MCF 10A (cell line): ENCODE measurements at places on chromosomes 3 and 15.

- no peak for DNase-seq
Observed at GRCh38 chr3:23086331-23086730, 116.8 kb upstream of the UBE2E2 start.

DNA sequence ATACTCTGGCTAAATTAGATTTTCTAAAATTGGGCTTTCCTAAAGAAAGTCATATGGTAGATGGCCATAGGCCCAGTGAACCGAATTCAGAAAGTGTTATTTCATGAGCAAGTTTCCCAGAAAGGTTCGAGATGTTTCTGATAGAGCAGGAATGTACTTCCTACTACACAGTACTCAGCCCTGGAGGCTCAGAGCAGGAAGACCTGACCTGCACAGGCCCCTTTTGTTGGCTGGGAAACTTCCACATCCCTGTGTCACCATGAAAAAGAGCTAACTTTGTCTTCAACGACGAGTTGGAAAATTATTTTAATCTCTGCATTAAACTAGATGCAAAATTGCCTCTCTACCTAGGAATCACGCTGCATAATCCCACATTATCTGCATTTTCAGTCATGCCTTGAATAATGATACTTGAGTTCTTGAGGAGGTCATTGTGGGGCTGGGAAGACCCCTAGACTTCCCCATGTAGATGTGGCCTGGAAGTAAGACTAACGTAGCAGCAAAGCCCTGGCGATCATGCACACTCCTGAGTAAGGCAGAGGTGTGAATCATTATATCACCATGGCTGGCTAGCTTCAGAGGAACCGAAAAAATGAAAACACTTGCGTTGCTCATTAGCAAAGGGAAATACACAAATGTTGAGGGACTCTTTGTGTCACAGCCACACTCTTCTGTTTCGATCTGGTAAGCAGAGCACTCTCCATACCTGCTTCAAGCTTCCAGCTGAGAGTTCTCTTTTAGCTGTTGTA lies 47.1 kb downstream of the CMTM7 start:
- no peak for DNase-seq

DNA sequence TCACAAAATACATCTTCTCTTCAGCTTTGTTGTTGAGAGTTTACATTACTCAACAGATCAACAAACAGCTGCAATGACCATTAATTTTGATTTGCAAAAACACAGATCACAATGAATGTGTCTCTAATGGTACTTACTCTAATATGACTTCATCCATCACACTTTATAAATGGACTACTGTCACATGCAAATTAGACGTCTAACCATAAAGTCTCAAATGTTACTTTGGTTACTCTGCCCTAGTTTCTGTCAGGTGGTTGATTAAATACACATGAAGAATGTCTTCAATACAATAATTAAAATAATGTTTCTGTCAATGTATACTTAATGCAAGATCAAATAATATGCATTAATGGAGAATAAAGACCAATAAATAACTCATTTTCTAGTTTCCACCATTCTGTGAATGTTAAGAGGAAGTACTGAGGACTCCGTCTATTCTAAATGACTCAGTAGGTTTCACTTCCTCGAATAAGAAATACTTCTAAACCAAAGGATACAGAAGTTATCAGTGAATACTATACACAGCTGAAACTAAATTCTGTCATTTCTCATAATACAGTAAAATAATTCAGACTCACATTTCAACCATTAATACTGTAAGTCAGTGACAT lies 145.8 kb downstream of the CBLB start:
- DNase-seq: no peak

DNA sequence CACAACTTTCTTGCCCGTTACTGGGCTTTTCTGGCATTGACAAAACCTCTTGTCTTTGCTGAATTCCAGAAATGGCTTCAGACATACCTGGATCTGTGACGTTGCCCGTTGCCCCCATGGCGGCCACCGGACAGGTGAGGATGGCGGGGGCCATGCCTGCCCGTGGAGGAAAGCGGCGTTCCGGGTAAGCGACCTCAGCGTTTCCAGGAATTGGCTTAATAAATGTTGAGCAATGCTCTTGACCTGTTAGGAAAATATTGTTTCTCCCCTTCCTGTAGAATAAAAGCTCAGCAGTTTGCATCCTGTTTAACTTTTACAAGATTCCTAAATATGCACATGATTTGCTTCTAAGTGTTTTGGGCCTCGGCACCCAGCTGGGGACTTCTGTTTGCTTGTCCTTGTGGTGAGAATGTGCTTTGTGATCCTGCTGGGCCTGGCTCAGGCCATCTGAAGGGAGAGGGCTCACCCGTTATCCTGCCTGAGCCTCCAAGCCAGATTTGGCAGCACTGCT lies 46.7 kb downstream of the ARNT2 start:
- DNase-seq: no peak

DNA sequence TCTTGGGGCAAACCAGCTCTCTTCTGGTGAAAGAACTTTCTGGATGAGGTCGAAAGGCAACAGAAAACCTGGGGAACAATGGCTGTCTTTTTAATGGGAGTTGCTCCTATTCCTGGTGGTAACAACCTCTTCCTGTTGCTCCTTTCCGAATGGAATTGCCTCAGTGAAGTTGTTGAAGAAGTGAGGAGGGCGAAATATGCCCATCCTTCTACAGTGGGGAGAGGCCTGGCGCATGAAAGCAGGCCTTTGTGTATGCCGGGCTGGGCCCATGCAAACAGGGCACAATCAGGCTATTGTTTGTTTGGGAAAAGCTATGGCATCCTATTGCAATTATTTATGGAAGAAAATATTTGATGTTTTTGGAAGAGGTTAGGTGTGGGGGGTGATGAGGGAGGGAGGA lies 166.9 kb downstream of the IGF1R start:
- DNase-seq: no peak

DNA sequence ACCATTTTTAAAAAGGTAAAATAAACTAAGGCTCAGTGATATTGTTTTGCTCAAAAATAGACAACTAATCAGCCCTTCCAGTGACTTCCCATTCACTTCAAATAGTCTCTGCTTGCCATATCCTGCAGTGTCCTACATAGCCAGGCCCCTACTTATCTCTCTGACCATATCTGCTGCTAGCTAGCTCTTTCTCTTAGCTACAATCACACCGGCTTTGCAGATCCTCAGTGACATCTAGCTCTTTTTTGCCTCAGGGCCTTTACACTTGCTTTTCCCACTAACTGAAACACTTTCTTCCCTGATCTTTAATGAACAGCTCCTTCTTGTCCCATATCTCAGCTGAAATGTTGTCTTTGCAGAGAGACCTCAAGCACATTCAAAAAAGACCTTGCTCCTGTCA lies 161.3 kb downstream of the IL5RA start:
- no peak for DNase-seq
